SJSA1 (cell line): ENCODE measurements at places on chromosomes 1 and 21. TPM values are rescaled to one million over a fixed set of nuclear protein-coding genes. Genes with fewer than 3 reads are reported as not detected.

Gene OMA1
- total RNA-seq = 11.5 and 29.8 TPM in 2 replicates

Gene KPNA6
- 45.4 and 54.4 TPM in 2 replicates for total RNA-seq

Gene PLA2G2A
- not detected in 2 replicates for total RNA-seq

Gene HRNR
- total RNA-seq = 0.03 TPM in 1 of 2 replicates, not detected in the other

Gene PRPF38B
- total RNA-seq = 9.1 and 22.1 TPM in 2 replicates

Gene SPATA45
- total RNA-seq = not detected in 2 replicates

Gene CCDC27
- not detected in 2 replicates for total RNA-seq

Gene C1orf74
- total RNA-seq = 3.5 and 4.1 TPM in 2 replicates

- no peak for DNase-seq
These were observed 22.4 kb upstream of the CYP2J2 start for GRCh38 chr1:59948990-59949389.

DNA sequence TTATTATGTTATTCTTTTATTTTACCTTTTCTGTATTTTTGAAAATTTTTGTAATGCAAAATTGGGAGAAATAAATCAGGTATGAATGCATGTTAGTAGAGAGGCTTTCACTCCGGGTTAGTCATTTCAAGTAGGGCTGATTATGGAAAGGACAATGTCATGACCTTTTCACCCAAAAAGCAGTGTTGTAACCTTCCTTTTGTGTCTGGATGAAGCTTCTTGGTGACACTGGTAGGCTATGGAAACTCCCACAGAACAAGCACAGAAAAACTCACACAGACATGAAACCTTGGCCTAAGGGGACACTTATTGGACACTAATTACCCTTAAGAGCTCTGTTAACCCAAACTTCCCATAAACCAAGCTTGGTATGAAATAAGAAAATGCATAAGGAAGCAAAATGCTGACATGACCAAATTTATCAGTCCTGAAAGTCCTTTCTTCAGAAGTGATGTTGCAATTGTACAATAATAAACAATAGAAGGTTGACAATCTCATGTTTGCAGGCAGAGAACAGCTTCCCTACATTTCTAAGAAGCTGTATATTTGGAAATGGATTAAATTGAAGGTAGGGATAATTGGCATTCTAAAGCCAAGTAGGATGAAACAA, 70.0 kb upstream of the KCNJ15 start:
- no peak for DNase-seq

DNA sequence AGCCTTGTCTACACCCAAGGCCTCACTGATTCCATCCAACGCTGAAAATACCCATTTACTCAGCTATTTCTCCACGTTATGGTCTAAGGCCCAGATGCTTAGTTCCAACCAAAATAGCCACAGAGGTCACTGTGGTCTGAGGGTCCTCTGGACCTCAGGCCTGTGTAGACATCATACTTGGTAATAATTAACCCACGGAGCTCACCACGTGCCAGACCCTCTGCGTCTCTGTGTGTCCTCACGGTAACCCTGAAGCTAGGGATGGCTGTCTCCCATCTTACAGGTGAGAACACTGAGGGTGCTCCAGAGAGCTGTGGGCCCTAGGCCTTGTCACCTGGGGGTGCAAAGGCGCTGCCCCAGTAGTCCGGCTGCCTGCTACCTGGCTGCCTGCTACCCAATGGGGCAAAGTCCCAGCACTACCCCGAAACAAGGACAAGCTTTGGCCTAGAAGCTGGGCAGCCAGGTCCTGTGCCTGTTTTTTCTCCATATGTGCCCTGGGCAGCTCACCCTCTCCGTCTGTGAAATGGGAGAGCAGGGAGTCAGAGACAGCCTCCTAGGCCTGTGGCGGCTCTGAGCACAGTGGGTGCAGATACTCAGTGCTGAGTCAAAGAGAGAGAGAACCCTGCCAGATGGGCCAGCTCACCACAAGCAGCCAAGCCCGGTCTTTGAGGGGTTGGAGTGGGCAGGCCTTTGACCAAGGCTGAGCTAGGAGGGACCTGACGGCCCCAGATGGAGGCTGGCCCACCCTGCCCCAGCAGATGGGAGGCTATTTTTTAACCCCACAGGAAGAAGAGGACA, 17.0 kb upstream of the RUNX3 start:
- DNase-seq = no peak

GRCh38 chr21:44941567-44941966, 1.7 kb downstream of the SLX9 start:
- DNase-seq = no peak

DNA sequence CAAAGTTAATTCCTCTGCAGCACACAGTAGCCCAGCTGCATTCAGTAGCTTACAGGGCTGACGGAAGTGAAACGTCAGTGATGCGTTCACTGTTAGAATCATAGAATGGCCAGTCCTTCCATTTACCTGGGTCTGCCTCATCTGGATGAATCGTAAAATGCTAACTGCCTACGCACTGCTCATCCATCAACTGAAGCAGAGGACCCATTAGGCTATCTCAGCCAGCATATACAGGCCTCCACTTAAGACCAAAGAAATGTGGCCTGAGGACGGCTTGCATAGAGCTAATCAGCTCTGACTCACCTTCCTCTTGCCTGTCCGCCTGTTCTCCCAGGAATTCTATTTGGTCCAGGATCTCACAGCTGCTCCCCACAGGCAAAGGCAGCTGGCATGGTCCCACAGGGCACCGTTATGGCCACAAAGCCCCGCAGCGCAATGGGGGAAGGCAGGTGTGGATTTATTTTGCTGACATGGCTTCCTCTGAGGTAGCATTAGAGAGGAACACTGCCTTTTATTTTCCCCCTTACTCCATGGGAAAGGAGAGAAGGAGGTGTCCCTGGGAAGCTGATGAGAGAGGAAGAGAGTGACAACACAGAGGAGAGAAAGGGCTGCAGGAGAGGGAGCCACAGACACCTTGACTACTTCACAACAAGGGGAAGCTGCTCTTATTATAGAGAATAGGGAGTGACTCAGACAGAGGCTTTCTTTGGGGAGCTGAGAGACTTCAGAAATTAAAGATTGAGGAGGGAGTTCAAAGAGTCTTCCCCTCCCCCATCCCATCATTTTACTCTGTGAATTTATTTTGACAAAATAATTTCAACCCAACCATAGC, 177.6 kb downstream of the HHIPL2 start:
- DNase-seq = peak; percentile 78

DNA sequence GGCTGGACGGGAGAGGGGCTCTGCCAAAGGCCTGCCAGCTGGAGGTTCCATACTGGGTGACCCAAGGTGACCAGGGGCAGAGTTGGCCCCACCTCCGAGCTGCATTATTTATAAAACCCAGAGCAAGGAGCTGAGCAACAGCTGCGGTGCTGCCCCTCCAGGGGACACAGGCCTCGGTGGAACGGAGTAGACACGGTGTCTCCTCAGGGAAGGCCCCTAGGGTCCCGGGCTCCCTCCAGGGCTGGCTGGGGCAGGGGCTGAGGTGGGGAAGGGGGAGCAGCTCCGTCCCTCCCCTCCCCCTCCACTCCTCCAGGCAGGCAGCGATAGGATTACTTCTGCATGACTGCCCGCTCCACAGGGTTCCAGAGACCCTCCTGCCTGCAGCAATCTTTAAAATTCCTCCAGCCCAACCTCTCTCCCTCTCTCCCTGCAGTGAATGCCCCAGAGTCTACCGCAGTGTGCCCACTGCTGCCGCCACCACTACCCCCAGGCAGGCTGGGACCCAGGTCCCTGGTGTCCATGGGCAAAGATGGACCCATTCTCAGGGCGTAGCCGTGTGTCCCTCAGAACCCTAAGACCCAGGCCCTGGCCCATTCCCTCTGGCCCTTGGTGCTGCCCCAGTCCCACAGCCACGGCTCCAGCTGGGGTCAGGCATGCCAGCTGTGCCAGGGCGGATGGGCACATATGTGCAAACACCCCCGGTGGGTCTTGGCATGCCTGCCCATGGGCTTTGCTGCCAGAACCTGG, 10.8 kb downstream of the AHDC1 start:
- DNase-seq = no peak

GRCh38 chr1:27656157-27656893, 15.7 kb downstream of the IFI6 start:
- DNase-seq = no peak

DNA sequence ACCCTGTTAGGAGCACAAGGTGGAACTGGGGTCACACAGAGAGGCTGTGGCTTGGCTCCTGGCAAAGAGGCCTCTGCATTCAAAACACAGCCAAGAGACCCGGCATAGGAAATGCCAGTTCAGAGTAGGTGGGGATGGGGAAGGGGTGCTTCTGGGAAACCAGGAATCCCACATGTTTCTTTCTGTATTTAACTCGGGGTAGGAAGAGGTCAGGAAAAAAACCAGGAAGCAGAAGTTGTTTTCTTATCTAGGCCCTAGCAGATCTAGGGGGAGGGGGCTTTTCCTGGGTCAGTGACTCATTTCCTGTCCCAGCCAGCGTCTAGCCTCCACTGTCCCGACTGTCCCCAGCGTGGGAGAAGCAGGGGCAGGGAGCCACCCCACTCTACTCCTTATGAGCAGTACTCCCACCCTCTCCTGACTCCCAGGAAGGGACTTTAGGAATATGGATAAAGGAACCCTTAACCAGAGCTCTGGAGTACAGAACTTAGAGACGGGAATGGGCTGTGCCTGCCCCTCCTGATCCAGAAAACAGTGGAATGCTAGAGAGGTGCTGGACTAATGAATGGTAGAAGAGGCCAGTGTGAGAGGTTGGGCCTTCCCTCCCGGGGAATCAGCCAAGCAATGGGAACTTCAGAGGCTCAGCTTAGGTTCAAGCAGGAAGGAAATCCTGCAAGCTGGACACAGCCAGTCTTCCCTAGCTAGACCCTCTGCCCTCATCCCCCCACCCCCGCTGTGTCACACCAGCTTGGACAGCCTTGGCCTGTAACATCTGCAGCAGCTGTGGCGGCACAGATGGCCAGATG, 5.7 kb downstream of the FHL3 start:
- peak; percentile 86 for DNase-seq

GRCh38 chr21:14405225-14405624, 22.3 kb upstream of the HSPA13 start:
- DNase-seq = no peak

- DNase-seq = no peak
These were observed 204.8 kb upstream of the GALNT2 start for GRCh38 chr1:229862017-229862774.

GRCh38 chr1:108828074-108828961, 28.6 kb downstream of the AKNAD1 start:
- peak; percentile 67 for DNase-seq

DNA sequence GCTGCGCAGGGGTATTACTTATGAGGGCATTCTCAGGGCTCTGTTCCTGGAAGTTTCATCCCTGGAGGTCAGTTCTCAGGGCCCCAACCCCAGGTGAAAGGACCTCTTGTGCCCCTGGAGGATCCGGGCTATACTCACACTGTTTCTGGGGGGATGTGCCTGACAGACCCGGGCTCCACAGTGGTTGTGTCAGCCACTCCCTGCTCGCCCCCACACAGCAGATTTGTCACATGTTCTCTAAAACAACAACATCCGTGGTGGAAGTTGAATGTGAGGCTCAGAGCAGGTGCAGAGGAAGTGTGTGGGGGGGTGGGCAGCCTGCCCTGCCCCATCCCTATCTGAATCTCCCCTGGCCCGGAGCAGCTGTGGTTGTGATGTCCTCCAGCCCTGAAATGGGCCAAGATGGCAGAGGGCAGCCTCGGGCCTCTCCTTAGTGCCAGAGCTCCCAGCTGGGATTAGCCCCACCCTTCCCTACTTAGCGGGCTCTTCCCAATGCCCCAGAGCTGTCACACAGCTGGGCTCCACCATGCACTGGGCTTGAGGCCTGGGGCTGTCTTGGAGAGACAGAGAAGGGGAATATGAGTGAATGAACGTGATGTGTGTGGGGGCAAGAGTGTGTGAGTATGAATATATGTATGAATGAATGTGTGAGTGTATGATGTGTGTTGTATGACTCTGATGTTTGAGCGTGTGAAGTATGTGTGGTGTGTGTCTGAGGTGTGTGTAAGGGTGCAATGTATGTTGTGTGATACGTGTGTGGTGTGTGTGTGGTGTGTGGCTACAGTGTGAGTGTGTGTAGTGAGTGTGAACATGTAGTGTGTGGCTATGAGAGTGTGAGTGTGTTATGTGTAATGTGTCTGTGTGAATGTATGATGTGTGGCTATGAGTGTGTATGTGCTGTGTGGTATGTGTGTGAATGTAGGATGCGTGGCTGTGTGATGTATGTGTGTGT, 1.5 kb upstream of the FCMR start:
- no peak for DNase-seq
